ENCODE measurements at places on chromosomes 1 and 21. TPM values are rescaled to one million over a fixed set of nuclear protein-coding genes. Genes with fewer than 3 reads are reported as not detected.

Gene ADORA1
- total RNA-seq: 0.17 TPM

Gene CD1D
- not detected for total RNA-seq

Gene S100A6
- 832 TPM for total RNA-seq

Gene BNIPL
- total RNA-seq: 1.3 TPM

Gene SERTAD4
- 0.29 TPM for total RNA-seq

Gene UMODL1
- not detected for total RNA-seq

Gene ZNF683
- total RNA-seq: not detected

Gene ACTA1
- total RNA-seq: not detected

Gene OR6F1
- total RNA-seq: not detected

Gene NECTIN4
- total RNA-seq: 1.0 TPM

Gene FRRS1
- total RNA-seq: 8.7 TPM

Gene APOBEC4
- not detected for total RNA-seq

Gene RBM11
- 1.8 TPM for total RNA-seq

Gene SYCP1
- not detected for total RNA-seq

Gene ADGRL2
- 13.5 TPM for total RNA-seq

Gene KRTAP27-1
- total RNA-seq: not detected

Gene EDARADD
- total RNA-seq: 0.12 TPM

Gene NBPF10
- total RNA-seq: 0.72 TPM

Gene DMRTA2
- total RNA-seq: 10.7 TPM

Gene MPL
- total RNA-seq: not detected

Gene TPTE
- not detected for total RNA-seq

Gene CRYBG2
- total RNA-seq: not detected

Gene CAMK2N1
- 2.2 TPM for total RNA-seq

Gene TRNP1
- 2.1 TPM for total RNA-seq

Gene LRRIQ3
- total RNA-seq: 2.6 TPM

Gene GJA9
- not detected for total RNA-seq

Gene SLC45A3
- total RNA-seq: 2.1 TPM

Gene RAB25
- not detected for total RNA-seq

Gene WNT4
- not detected for total RNA-seq

Gene RPTN
- total RNA-seq: not detected

Gene TMEM200B
- total RNA-seq: 0.12 TPM

Gene F13B
- total RNA-seq: 0.12 TPM

Gene PTGFRN
- 35.9 TPM for total RNA-seq

Gene PDC
- total RNA-seq: not detected

Gene OSCP1
- total RNA-seq: 6.0 TPM

Gene CD247
- not detected for total RNA-seq

Gene SLC25A33
- total RNA-seq: 7.7 TPM

All from NCI-H460 (cell line).